Esophagus squamous epithelium (tissue), 5 donors: ENCODE measurements at places on chromosomes 7 and 10.

- DNase-seq = no peak
Observed at GRCh38 chr10:77907900-77908717, 18.4 kb downstream of the DLG5 start.

DNA sequence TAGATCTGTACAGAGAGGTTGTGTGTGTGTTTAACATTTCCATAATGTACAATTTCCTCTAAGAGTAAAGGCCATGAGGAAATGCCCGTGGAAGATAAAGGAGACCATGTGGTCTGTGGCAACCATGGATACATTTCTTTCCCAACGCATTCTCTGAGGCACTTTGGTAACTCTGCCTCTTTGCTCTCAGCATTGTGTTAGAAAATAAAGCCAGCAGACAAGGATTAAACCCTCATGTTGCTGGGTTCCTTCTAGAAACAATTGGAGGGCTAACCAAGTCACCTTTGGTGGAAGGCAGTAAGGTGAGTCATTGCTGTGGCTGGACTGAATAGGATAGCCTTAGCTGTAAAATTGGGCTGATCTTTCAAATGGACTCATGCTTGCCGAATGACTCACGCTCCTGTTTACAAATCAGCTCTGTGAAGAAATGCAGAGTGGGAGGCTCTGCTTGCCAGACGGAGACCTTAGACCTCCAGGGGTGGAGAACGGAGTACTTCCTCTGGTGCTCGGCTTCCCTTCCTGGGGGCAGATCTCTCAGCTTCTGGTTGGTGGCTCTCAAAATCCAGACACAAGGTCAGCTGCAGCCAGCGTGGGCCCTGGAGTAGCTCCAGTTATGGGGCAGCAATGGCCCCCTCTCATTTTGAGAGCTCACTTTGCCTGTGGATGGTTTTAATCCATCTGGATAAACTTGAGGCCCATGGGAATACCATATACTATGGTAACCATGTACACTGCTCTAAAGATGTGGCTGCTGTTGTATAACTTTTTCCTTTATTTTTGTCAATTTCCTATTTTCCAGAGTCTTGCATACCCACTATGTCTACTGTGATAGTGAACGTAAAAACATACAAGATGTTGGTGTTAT, 137.3 kb downstream of the TCF7L2 start:
- DNase-seq = no peak

GRCh38 chr7:33559324-33559710, 346.0 kb upstream of the BMPER start:
- DNase-seq = no peak

DNA sequence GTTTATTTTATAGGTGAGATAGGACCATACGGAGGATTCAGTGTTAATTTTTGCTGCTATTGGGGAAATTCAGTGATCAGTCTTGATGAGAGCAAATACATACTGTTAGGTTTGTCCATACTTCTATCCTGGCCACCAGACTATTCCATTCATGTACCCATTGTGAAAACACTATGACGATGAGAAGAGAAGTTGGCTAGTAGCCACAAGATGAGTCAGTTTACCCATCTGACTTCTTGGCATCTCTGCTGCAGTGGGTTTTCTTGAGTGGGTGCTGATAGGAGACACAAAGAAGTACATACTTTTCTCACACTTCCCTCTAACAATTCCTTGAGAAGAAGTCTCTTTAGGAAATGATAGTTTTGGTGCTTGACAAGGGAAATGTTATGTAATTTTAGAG, 133.1 kb downstream of the TFPI2 start:
- DNase-seq = no peak

DNA sequence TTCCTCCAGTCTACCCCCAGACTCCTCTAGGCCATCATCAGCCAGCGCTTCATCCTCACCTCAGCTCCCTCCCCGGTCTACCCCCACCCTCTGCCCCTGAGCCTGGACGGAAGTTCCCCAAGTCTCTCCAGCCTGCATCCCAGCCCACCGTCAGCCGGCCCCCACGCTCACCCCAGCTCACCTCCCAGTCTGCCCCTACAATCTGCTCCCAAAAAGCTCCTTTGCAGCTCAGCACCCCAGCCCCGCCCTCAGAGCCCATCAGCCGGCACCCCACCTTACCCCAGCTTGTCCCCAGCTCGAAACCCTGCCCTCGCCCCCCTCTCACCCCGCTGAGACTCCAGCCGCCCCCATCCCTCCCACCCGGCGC, 322 bp upstream of the RAMP3 start:
- DNase-seq = no peak

- DNase-seq = no peak
Observed at GRCh38 chr10:15829495-15829894, 30.8 kb downstream of the MINDY3 start.

DNA sequence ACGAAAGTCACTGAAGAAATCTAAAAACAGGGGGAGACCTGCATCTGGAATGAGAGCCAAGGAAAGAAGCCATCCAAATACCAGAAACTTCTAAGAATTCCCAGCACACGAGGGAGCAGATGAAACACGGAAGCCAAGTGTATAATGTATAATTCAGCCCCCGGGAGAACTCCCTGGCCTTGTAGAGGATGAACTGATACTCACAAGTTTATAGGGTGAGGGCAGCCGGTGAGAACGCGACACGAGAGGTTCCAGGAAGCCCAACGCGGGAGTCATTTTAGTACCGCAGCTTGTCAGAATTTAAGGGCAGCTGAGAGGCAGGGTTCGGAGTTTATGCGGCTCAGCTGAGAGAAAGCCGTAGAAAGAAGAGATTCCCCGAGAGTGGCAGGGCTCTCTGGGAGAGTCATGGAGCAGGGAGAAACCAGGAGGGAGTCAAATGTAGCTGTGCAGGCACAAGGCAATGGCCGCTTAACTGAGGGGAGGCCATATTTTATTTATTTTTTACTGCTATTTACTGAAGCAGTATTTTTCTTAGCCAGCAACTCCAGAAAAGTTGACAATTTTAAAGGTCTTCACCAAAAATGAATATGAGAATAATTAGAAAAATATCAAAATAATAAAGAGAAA, 164.0 kb downstream of the NPSR1 start:
- DNase-seq = no peak

DNA sequence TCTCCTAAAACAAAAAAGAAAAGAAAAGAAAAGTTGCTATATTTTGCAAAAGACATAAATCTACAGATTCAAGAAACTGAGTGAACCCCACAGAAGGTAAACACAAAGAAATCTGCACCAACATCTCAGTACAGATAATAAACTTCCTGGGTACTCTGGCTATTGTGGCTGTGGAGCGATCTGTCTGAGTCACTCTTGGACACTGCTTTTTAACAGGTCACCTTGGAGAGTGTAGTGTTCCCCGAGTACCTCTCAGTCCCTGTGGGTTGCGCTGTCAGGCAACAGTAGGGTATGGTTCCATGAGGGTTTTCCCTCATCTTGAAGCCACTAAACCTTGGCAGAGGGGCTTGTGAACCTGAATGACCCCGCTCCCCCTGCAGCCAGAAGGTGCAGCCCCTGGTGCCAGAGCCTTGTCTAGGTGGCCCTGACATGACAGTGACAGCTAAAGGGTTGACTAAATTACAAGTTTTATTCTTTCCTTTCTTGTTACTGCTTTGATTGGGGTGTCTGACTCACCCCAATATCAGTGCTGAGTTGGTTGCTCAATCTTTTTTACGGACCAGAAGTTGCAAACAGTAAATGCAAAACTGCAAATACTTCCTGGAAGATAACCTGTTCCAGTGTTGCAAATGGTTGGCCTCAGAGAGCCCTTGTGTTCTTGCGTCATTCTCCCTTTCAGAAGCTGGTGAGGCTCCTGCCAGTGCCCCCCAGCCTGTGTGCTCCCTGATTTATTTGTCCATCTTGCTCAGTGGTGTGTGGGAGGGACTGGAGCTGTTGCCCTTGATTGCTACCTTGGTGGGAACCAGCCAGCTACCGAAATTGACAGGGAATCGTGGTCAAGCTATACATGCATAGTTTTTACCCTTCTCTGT, 30.6 kb downstream of the POR start:
- DNase-seq = no peak

- no peak for DNase-seq
Observed at GRCh38 chr7:40356871-40357709, 222.3 kb downstream of the SUGCT start.

DNA sequence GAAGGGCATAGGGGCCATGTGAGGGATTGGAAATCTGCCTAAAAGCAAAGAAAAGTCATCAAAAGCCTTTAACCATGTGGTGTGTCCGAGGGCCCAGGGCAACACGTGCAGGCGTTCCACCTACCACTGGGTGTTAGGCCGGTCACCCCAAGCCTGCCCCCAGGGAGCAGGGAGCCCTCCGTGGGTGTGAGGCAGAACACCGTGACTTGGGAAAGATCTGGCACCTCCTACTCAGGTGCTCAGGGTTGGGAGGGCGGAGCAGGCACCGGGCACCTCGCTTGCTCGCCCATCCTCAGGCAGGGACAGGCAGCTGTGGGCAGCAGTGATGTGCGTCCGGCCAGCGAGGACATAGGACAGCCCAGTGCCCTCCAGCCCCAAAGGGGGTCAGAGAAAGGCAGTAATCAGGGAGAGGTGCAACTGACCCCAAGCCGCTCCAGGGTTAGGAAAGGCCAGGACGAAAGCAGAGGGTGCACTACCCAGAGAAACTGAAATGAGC, 80.7 kb upstream of the CHST15 start:
- DNase-seq = no peak

- no peak for DNase-seq
Observed at GRCh38 chr10:48926764-48927540, 12.7 kb downstream of the LRRC18 start.

GRCh38 chr7:2826771-2827170, 17.3 kb downstream of the GNA12 start:
- no peak for DNase-seq

GRCh38 chr7:103637094-103637493, 191.1 kb upstream of the SLC26A5 start:
- DNase-seq = no peak

GRCh38 chr7:133688483-133689239, 435.8 kb downstream of the EXOC4 start:
- DNase-seq = no peak

DNA sequence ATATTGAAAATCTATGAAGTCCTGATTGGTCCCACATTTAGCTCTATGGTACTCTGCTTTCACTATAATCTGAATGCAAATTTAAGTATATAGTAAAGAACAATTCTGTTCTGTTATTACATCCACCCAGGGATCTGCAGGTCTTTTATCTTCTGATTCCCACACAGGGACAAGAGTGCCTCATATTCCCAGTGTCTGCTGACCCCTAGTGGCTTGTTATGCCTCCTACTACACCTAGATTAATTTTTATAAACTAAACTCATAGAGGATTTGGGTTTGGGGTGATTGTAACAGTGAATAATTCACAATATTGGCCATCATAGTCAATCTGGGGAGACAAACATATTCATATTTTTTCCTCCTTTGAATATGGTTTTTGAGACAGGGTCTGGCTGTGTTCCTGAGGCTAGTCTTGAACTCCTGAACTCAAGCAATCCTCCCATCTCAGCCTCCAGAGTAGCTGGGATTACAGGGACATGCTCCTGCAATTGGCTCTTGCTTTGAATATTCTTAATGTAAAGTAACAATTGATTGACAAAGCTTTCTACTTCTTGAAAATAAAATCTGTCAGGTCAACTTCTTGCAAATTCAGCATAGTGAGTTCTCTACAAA, 282.1 kb downstream of the KCND2 start:
- no peak for DNase-seq

- no peak for DNase-seq
Observed at GRCh38 chr10:14553448-14553847, 221.2 kb downstream of the FAM107B start.

DNA sequence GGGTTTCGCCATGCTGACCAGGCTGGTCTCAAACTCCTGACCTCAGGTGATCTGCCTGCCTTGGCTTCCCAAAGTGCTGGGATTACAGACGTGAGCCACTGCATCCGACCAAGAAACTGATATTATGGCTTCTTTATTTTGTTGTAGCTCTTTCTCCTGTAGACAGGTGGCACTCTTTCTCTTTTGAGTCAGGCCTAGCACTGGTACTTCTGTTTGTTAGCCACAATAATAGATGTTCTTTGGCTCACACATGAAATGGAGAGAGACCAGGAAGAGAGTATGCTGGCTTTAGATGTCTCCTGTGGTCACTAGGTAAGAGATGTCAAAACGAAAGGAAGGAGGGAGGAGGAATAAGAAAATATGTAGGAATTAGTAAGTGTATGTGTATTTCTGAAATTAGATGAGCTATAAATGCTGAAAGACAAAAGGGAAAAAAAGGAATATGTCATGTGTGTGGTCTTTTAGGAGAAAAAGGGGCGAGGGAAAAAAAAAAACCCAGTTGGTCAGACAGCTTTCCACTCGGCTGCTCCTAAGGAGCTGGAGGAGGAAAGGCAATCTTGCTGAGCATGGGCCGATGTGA, 78.7 kb downstream of the CLEC2L start:
- DNase-seq = no peak

DNA sequence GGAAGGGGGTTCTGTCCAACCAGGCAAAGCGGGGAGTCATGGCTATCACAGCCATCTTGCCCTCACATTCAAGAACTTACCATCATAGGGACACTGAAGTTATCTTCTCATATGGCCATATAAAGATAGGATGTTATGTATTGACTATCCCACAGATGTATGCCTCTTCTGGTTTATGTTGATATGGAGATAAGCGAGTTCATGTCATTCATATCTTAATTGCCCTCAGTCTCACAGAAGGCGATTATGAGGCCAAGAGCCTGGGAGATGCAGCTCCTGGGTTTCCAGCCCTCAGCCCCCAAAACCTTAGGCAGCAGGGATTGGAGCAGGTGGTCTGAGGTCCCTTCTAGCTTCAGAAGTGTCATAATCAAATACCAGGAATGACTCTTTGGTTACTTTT, 8.5 kb upstream of the ANKRD61 start:
- no peak for DNase-seq
